ENCODE measurements at places on chromosomes 3 and 15. TPM values are rescaled to one million over a fixed set of nuclear protein-coding genes. Genes with fewer than 3 reads are reported as not detected.

C2CD4A gene
- total RNA-seq: 0.05 TPM

APH1B gene
- total RNA-seq: 21.6 TPM

CFAP100 gene
- not detected for total RNA-seq

TBC1D23 gene
- 14.3 TPM for total RNA-seq

GRK7 gene
- total RNA-seq: not detected

SSR3 gene
- 150 TPM for total RNA-seq

Measured in A549 treated with CORT108297 at 1 μM for 4 hours (cell line).